ENCODE measurements at places on chromosomes 13 and 19. TPM values are rescaled to one million over a fixed set of nuclear protein-coding genes. Genes with fewer than 3 reads are reported as not detected.
A peak's percentile ranks its signal among the peaks of the same experiment; 100 is the strongest.

The TSC22D1 gene
- 97.7 TPM for total RNA-seq

The ADAMTSL5 gene
- 0.43 TPM for total RNA-seq

The FAM216B gene
- not detected for total RNA-seq

The MRPL54 gene
- 34.9 TPM for total RNA-seq

The IGSF23 gene
- total RNA-seq, result not detected

The TUBB4A gene
- 0.75 TPM for total RNA-seq

The PTPRS gene
- total RNA-seq, result 517 TPM

The RRAS gene
- total RNA-seq, result 161 TPM

The CCDC8 gene
- total RNA-seq, result 10.0 TPM

The ZNF418 gene
- total RNA-seq, result 0.21 TPM

The DPY19L3 gene
- 115 TPM for total RNA-seq

The CASP14 gene
- not detected for total RNA-seq

The PSG6 gene
- total RNA-seq, result not detected

The HS6ST3 gene
- total RNA-seq, result 3.0 TPM

The CEACAM3 gene
- not detected for total RNA-seq

GRCh38 chr19:34734537-34735103, 577 bp downstream of the ZNF181 start:
- H3K36me3 ChIP-seq, result peaks cover 29% of the 10 kb centered on the region
- peak overlapping the region; percentile 97 for H3K27ac ChIP-seq
- H3K27me3 ChIP-seq, result no peaks in the 10 kb centered on the region

DNA sequence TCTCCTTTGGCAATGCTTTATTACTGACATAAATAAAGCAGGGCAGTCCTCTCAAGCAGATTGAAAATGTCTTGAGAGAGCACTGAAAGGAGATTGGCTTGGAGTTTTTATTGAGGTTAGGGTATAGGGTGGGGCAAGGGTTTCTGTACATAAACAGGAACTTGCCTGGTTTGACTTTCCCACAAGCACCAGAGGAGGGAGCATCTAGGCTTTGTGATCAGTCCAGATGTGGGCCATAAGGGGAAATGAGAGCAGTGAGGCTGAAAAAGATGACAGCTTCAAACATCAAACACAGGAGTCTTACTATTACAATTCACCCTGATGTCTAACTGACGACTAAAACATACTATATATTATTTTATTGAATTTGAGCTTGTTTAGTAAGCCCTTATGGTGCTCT, 260.9 kb downstream of the MTUS2 start:
- no peak overlapping the region for H3K4me3 ChIP-seq
- no peak overlapping the region for H3K27ac ChIP-seq
- no peak for DNase-seq
- H3K27me3 ChIP-seq, result no peaks in the 10 kb centered on the region

- H3K27me3 ChIP-seq, result no peaks in the 10 kb centered on the region
- H3K27ac ChIP-seq, result peak overlapping the region; percentile 95
- peak; percentile 86 for DNase-seq
- peaks cover 28% of the 10 kb centered on the region for H3K4me1 ChIP-seq
Observed at GRCh38 chr13:33509642-33510229, 224.2 kb upstream of the STARD13 start.

GRCh38 chr13:97282705-97283104, 60.6 kb downstream of the MBNL2 start:
- H3K27me3 ChIP-seq, result no peaks in the 10 kb centered on the region
- no peak for DNase-seq
- H3K4me3 ChIP-seq, result no peak overlapping the region
- no peaks in the 10 kb centered on the region for H3K36me3 ChIP-seq
- peaks cover 56% of the 10 kb centered on the region for H3K4me1 ChIP-seq

DNA sequence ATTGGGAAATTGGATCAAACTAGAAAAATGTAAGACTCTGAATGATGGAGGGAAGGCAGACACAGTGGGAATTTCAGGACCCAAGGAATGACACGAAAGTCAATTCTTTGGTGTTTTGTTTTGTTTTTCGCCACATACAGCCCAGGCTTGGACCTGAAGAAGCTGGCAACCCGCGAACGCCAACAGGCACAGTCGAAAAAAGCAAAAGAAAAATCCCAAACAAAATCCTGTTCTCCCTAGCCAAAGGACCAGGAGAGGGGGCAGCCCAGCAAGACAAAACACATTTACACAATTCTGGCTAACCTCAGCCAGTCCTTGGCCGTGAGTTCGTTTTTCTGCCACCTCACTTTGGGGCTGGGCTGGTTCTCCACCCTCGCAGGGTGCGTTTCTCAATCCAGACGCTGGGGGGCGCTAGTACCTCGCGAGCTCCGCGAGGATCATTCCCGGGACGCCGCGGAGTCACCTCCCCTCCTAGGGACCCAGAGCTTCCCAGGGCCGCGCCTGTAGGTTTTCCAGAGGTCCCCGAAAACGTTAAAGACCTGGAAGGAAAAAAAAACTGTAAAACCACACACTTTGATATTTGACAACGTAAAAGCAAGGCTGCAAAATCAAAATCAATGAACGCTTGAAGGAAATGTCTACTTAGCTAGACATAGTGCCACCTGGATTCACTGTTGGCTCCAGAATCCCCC, 34.9 kb upstream of the TPM4 start:
- no peaks in the 10 kb centered on the region for H3K27me3 ChIP-seq
- DNase-seq, result peak; percentile 91
- H3K4me1 ChIP-seq, result peaks cover 3% of the 10 kb centered on the region
- no peak overlapping the region for H3K4me3 ChIP-seq
- peak overlapping the region; percentile 55 for H3K27ac ChIP-seq
- no peaks in the 10 kb centered on the region for H3K36me3 ChIP-seq

DNA sequence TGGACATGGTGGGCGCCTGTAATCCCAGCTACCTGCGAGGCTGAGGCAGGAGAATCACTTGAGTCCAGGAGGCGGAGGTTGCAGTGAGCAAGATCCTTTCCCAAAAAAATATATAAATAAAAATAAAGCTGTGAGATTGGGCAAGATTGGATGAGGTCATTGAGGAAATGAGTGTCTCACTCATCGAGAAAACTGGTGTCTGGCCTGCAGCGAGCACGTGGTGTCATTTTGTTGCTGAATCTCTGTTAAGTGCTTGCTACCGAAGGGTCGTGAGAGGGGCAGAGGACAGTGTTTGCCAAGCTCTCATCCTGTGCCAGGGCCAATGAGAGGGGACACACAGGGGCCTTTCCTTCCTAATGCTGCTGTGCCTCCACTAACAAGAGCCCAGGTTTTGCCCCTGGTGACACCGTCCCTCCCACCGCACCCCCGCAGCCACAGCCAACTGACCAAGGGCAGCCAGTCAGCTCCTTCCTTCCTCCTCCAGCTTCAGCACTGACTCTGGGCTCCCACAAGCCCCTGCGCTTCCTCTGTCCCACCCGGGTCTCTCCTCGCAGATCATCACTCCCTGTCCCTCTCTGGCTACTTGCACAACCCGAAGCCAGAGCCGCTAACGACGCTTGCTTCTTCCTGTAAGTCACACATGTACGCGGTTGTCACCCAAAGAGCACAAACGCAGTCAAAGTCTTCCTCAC, 3.2 kb downstream of the POLD1 start:
- peaks cover 8% of the 10 kb centered on the region for H3K4me1 ChIP-seq
- no peak overlapping the region for H3K4me3 ChIP-seq
- no peaks in the 10 kb centered on the region for H3K27me3 ChIP-seq
- peaks cover 2% of the 10 kb centered on the region for H3K36me3 ChIP-seq
- peak; percentile 72 for DNase-seq

DNA sequence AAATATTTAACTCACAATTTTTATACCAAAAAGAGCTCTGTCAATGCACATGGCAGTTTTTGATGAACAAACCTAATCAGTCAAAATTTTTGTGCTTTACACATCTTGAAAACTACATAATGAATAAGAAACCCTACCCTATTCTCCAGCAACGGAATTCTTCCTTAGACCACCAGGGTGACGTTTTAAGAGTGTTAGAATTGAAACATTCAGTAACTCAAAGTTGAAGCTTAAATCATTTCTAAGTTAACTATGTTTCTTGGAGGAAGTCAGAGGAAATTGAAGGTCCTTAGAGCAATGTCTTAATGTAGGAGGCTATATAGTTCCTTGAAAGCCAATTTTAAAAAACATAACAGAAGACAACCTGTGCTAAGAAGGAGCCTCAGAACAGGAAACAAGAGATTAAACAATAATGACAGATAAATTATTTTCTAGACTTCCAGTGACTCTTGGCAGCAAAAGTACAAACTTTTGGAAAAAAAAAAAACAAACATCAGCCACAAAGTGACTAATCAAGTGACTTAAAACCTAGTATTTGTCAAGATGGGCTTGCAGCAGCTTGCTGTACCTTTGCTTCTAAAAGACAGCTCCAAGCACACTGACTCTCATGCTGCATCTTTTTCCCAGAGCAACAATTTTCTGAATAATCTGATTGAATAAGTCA, 6.2 kb downstream of the SPRY2 start:
- H3K27ac ChIP-seq, result peak overlapping the region; percentile 29
- DNase-seq, result no peak
- no peaks in the 10 kb centered on the region for H3K4me1 ChIP-seq
- H3K36me3 ChIP-seq, result peaks cover 40% of the 10 kb centered on the region
- no peak overlapping the region for H3K4me3 ChIP-seq
- no peaks in the 10 kb centered on the region for H3K27me3 ChIP-seq

- no peak for DNase-seq
- peaks cover 16% of the 10 kb centered on the region for H3K4me1 ChIP-seq
- H3K36me3 ChIP-seq, result no peaks in the 10 kb centered on the region
- no peak overlapping the region for H3K4me3 ChIP-seq
- H3K27ac ChIP-seq, result no peak overlapping the region
- peaks cover 72% of the 10 kb centered on the region for H3K27me3 ChIP-seq
Observed at GRCh38 chr13:78600280-78600883, 3.0 kb downstream of the POU4F1 start.

- no peaks in the 10 kb centered on the region for H3K4me1 ChIP-seq
- no peak overlapping the region for H3K27ac ChIP-seq
- H3K36me3 ChIP-seq, result no peaks in the 10 kb centered on the region
- DNase-seq, result no peak
- no peaks in the 10 kb centered on the region for H3K27me3 ChIP-seq
Observed at GRCh38 chr13:47111499-47111898, 214.6 kb upstream of the HTR2A start.

DNA sequence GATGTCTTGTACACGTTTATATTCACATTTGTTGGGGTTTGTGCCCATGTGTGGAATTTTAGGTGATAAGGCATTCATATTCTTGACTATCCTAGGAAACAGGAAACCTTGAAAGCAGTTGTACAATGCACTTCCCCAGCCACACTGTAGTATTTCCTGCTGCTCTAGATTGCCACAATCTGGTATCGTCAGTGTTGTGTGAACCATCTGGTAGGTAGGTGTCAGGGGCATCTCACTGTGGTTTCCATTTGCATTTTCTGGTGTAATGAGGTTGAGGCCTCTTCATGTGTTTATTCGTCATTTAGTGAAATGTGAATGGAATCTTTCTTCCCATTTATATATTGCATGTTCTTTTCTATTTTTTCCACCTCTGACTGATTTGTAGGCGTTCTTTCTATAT, 76.6 kb downstream of the SCGB2B2 start:
- H3K27ac ChIP-seq, result no peak overlapping the region
- H3K4me3 ChIP-seq, result no peak overlapping the region
- H3K4me1 ChIP-seq, result no peaks in the 10 kb centered on the region
- H3K36me3 ChIP-seq, result no peaks in the 10 kb centered on the region
- no peak for DNase-seq

GRCh38 chr19:49820125-49820524, 2.0 kb downstream of the MED25 start:
- H3K27me3 ChIP-seq, result no peaks in the 10 kb centered on the region
- no peak overlapping the region for H3K27ac ChIP-seq
- no peak for DNase-seq
- no peak overlapping the region for H3K4me3 ChIP-seq
- peaks cover 4% of the 10 kb centered on the region for H3K36me3 ChIP-seq

GRCh38 chr13:51919531-51919930, 57.8 kb downstream of the CCDC70 start:
- H3K4me3 ChIP-seq, result no peak overlapping the region
- H3K27me3 ChIP-seq, result no peaks in the 10 kb centered on the region
- H3K27ac ChIP-seq, result no peak overlapping the region
- H3K36me3 ChIP-seq, result no peaks in the 10 kb centered on the region
- no peak for DNase-seq

DNA sequence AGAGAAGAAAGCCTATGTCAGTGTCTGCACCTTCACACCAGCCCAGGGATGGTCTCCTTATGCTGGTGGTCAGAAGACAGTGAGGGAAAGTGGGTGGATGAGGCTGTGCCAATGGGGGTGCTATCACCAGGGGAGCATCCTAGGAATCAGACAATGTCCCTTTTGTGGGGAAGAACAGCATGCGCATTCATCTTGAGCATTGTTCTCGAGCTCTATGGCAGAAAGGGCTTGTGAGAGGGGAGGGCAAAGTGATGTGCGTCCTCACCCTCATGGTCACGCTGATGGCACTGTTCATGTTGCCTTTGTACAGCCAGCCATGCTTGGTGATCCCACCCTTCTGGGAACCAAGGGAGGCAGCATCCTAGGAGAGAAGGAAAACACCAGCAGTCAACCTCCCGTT, 56.1 kb downstream of the DOCK9 start:
- peaks cover 10% of the 10 kb centered on the region for H3K36me3 ChIP-seq
- no peaks in the 10 kb centered on the region for H3K4me1 ChIP-seq
- H3K4me3 ChIP-seq, result no peak overlapping the region
- H3K27ac ChIP-seq, result no peak overlapping the region
